ENCODE measurements at places on chromosomes 5 and 9.

- no peak for DNase-seq
Observed at GRCh38 chr9:86315078-86315477, 32.7 kb upstream of the ISCA1 start.

GRCh38 chr9:100098887-100099721 lies at the start of the genes ERP44 and INVS:
ERP44 (minus strand) TSS chr9:100099000; CDS start chr9:100098840, 160 bp downstream.
INVS (plus strand) TSS chr9:100099243; CDS start chr9:100104522, 5,279 bp downstream.
- peak; percentile 95 for DNase-seq

DNA sequence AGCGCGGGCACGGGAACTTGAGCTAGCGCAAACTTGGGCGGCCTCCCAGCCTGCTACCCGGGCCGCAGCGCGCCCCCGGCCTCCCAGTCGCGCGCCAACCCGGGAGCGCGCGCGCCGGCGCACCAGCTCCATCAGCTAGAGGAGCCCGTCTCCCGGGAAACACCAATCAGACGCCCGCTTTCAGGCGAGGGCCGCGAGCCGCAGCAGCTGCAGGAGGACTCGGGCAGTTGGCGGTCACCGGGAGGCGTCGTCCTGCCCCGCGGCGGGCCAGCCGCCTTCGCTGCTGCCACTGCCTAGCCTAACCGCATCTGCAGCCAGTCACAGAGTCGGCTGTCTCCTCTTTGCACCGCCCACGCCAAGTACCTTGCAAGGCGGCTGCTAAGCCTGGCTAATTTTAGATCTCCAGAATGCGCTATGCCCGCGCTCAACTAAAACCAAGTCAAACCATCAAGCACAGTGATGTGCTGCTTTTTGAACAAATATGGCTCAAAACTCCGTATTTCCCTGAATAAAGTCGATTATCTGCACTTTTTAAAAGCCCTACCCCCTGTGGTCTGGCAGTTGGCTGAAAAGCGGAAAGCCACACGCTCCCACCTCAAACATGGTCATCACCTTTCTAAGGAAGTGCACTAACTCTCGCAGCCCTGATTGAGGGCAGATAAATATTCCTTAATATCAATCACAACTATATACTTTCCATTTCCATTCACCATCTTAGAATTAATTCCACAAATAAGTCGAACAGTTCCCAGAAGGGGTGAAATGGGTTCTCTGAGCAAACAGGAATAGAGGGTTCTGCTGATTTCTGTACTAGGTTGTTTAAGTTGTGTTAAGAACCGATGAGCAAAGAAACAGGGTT lies 221.8 kb downstream of the MEF2C start:
- DNase-seq: no peak

- DNase-seq: no peak
Observed at GRCh38 chr5:67235399-67236110, 39.0 kb upstream of the CD180 start.

DNA sequence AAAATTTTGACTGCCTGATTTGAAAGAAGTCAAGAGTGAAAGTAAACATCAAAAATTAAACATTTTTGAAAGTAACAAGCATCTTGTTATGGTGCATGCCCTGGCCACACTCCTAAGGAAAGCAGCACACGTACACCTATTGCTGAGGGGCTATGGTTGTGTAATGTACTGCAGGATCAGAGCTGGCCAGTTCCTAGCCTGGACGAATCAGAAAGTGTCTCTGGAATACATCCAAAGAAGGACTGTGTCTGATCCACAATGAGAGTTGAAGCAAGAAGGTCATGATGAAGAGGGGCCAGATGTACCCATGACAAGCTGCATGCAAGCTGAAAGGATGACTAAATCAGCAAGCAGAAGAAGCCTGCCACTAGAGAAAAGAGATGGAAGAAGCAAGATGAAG lies 618.2 kb downstream of the TLE1 start:
- no peak for DNase-seq

GRCh38 chr9:110156902-110157301 lies 51.1 kb downstream of the C9orf152 start:
- DNase-seq: peak; percentile 98

DNA sequence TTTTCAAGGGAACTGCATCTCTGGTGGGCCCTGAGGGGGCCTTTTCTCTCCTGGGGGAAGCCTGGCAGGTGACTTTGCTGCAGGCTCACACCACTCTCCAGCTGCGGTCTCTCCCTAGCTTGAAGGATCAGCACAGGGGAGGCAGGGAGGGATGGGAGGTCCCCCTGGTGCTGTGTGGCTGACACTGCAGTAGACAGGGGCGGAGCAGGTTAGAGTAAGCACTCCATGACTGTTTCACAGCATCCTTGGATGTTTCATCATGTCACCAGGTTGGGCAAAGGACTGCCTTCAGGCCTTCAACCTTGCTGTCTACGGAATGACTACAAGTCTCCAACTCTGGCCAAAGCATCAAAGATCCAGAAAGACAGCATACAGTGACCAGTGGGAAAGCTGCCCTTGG lies 470.7 kb downstream of the CDK5RAP2 start:
- DNase-seq: no peak

All from SK-N-MC (cell line).